ENCODE measurements at places on chromosomes 2 and 18.

DNA sequence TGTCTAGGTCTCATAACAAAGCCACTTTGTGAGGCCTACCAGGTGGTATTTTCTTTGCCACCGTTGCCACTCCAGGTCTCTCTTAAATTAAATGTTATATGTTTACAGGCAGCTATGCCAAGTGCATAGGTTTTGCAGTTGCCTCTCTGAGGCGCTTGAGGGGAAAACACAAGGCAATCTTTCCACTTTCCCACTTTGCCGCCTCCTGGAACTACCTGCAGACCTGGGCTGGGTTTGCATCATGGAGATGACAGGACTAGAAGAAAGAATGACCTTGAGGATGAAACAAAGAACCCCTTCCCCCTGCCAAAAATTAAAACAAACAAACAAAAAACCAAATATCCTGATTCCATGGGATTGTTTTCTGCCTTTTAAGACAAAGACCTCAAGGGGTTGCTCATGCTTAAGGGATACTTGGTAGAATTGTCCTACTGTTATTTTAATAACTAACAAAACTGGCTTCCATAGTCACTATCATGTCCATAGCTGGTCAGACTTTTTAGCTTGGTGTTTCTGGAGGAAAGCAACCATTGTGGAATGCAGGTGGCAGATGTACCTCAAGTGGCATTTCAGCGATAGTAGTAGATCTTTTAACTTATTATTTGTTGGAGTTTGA lies 159.9 kb downstream of the PRPF40A start:
- no peak for DNase-seq

GRCh38 chr2:220674033-220674432 lies 898.1 kb downstream of the EPHA4 start:
- DNase-seq: peak; percentile 28

- DNase-seq: no peak
Measured at GRCh38 chr18:26738706-26739105, 126.8 kb downstream of the AQP4 start.

- no peak for DNase-seq
Measured at GRCh38 chr2:149765636-149766035, 178.1 kb upstream of the MMADHC start.

DNA sequence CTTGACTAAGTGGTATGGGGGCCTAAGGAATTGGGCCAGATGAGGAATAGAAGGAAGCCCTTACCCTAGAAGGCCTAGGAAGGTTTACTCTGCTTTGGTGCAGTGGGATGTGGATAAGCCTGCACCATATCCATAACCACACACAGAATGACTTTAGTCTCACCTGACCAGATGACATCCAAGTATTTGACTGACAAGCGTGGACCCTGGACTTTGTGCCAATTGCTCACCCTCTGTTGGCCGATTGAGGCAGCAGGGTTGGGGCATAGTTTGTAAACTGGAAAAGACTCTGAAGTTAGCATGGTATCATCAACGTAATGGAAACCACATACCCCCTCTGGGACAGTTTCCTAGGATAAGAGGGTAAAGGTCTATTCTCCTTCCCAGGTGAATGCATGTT lies 36.5 kb upstream of the SERPINE2 start:
- no peak for DNase-seq

DNA sequence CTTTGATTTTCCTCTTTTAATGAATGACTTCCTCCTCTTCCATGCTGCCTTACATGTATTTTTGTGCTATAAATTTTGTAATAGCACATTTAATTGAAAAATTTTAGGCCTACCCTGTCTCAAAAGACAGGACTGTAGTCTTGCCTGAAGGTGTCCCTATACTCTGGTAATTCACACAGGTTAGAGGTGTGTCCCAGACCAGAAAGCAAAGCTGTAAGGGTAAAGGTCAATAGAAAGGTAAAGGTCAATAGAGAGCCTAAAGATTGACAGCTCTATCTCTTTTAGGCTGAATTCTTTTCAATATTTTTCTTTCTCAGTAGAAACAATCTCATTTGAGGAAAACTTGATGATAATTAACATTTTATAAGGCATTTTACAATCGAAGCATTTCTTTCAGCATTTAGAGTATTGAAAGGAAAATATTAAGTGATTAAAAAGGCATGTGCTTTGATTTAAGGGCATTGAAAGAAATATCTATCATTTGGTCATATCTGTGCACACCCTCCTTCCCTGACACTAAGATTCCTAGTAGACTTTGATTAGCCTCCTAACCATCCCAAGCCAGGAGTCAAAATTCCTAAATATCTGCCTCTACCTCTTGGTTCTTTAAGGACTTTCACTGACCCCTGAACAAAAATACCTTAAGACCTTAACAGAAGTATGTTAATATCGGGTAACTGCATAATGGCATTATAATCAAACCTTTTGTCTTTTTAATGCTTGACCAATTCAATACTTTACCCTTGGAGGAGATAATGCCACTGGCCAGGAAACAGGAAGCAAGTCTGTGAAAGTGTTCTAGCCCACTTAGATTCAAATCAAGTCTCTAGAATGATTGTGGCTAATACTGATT lies 161.8 kb upstream of the DTNA start:
- no peak for DNase-seq

DNA sequence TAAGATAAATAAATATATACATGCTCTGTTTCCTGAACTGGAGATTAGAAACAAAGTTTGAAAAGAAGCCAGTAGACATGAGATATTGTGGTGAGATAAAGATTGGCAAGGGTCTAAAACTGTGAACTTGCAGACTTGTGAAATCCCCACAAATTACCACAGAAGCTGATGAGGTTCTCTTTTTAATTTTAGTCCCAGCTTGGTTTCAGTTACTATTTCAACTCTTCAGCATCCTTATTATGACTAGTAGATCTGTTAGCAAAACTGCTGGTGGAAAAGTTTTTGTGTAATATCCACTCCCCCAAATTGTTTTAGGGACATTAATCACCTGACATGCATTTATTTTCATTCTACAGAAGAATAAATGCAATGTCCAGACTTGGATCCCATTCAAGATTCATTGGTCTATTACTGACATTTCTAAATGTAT lies 20.8 kb downstream of the RASGRP3 start:
- DNase-seq: peak; percentile 47

All from GM13977 (cell line).